ENCODE measurements at places on chromosomes 7 and 10. TPM values are rescaled to one million over a fixed set of nuclear protein-coding genes. Genes with fewer than 3 reads are reported as not detected.

Gene LRRC17
- polyA plus RNA-seq: 28.5 TPM

DNA sequence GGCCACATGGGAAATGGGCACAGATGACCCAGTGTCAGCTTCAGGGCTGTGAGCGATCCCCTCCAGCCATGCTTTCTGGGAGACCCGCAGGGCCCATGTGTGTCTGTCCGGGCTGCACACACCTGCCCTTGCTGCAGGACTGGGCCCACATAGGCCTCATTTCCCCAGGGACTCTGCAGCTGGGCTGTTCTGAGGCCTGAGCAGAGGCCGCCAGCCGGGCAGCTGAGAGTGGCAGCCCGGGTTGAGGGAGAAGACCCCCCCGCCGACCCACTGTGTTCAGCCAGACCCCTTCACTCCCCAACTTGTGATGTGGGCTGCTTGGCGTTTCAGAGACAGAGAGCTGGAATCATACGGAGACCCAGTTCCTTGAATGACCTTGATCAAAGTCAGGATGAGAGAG, 50.1 kb upstream of the DPYSL4 start:
- no peak for DNase-seq

DNA sequence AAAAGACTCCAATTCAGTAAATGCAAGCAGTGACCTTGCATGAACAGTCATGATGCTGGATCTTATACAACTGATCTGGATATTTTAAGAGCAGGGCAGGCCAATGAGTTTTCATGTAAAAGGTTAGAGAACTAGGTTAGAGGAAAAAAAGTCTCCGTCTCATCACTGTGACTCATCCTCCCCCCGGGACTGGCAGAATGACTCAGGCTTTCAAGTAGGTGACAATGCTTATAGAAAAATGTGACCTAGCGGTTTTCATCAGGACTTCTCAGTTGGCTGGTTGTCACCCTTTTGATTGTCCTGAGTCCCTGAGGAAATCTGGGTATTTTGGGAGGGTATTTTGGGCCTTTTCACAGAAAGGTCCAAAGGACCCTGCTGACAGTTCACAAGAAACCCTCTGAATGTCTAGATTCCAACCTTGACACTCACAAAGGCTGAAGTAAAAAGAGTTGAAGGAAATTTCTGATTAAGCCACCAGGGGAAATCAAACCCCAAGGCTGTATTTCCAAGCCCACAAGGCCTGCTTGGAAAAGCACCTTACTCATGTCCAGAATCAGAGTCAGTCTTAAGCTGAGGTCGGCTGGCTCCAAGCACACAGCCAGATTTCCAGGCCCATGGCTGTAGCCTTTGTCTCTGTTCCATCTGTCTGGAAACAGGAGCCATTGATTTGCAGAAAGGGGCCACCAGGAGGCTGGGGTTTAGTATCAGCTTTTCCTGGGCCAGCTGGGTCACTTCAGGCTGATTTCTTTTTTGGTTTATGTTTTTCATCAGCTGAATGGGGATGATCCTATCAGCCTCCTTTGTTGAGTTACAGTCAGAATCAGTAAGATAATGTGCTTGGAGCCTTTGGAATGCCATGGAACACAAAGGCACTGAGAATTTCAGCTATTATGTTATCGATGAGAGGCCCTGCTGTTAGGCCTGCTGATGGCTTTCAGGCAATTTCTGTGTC, 226.4 kb upstream of the HABP2 start:
- DNase-seq: peak; percentile 91

GRCh38 chr10:71272056-71272771, 46.8 kb upstream of the SLC29A3 start:
- DNase-seq: no peak

DNA sequence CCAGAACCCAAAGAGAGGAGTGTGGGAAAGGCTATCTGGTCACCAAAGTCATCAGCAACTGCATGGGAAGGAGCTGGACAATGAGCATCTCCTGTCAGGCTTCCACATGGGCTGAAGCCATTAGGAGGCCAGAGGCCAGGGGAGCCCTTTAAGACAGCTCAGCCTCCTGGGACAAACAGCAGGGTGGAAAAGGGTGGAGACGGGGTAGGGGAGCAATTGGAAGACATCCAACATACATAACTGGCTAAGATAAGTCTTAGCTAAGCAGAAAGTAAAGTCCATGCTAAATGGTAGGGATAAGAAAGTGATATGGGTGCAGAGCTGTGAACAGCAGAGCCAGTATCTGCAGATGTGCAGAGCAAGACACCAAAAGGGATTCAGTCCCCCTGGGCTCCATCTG, 1.5 kb upstream of the OAT start:
- DNase-seq: no peak

DNA sequence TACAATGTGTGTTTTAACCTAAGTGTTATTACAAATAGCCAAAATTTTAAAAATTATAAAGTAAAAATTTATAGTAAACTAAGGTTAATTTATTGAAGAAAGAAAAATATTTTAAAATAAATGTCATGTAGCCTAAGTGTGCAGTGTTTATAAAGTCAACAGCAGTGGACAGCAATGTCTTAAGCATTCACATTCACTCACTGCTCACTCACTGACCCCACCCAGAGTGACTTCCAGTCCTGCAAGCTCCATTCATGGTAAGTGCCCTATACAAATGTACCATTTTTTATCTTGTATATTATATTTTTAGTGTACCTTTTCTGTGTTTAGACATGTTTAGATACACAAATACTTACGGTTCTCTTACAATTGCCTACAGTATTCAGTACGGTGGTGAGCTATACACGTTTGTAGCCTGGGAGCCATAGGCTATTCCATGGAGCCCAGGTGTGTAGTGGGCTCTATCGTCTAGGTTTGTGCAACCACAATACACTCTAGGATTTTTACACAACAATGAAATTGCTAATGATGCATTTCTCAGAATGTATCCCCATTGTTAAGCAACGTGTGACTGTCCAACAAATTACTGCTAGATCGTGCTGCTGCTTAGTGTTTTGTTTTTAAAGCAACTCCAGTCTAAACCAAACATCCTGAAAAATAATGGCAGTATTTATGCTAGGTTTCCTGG, 108.9 kb upstream of the NAMPT start:
- DNase-seq: no peak

Gene SFXN2
- 4.1 TPM for polyA plus RNA-seq

GRCh38 chr7:81457852-81458522, 311.9 kb downstream of the HGF start:
- DNase-seq: peak; percentile 22

Gene MMP21
- 0.23 TPM for polyA plus RNA-seq

DNA sequence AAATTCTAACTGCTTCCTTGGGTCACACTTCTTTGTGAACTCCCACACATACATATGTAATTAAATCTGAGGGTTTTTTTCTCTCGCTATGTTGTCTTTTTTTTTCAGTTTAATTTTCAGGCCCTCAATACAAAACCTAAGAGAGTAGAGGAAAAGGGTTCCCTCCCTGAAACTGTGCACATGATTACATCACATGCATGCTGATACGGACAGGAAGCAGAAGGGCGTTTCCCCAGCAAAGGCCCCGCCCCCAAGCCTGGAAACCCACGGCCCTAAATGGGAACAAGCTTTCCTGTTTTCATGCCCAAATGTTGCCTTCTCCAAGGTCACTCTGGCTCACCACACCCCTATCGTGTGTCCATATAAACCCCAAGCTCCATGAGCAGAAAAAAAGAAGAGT, 115.4 kb downstream of the TEX36 start:
- no peak for DNase-seq

DNA sequence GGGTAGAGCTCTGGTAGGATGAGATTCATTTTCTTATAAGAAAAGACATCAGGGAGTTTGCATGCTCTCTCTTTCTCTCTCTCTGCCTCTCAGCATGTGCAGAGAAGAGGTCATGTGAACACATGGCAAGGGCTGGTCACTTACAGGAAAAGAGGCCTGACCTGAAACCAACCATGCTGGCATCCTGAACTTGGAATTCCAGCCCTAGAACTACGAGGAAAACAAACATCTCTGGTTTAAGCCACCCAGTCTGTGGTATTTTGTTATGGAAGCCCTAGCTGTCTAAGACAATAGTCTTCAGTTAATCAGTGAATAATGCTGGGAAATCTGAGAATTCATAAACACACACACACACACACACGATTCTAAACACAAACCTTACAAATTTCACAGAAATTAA, 1104.2 kb upstream of the LRRN3 start:
- DNase-seq: no peak

- no peak for DNase-seq
These were observed 23.0 kb upstream of the ZNF488 start for GRCh38 chr10:47406870-47407691.

- DNase-seq: peak; percentile 27
These were observed 1.6 kb upstream of the CRHR2 start for GRCh38 chr7:30683816-30684215.

DNA sequence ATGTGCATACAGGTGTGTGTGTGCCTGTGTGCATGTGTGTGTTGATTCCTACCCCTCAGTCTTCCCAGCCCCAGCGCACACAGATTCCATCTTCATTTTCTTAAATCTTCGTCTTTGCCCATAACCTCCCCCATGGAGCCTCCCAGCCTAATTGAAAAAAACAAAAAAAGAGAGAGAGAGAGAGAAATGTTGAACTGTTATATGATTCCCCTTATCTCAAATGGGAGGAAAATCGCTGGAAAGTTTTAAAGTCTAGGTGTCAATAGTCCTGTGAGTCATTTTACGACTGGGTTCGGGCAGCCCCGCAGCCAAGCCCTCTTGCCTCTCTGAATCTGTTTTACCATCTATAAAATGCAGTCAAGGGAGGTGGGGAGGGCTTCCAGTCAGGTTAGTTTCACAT, 60.9 kb downstream of the SPOCK2 start:
- DNase-seq: no peak

GRCh38 chr7:150801946-150802771, 1.6 kb downstream of the TMEM176A start:
- DNase-seq: no peak

GRCh38 chr7:2862831-2863361, 18.8 kb upstream of the GNA12 start:
- no peak for DNase-seq

Gene LGI1
- 20.5 TPM for polyA plus RNA-seq

DNA sequence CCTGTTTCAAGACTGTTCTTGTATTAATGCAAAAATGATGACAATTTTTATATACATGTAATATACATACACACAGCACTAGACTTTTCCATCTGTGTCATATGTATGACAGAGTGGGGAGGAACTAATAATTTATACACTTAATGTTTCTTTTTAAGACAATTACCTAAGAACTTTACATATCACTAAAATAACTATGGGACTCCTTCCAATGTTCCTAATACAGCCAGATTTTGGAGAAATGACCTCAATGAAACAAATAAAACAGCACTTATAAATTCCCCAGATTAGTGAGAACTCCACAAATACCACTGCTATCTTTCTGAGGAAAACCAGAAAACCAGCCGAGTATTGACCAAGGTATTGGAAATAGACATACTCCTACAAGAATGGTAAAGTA, 199.4 kb downstream of the ELMO1 start:
- peak; percentile 62 for DNase-seq

Gene EVX1
- not detected for polyA plus RNA-seq

Gene PRR15
- not detected for polyA plus RNA-seq

Gene ACHE
- 67.8 TPM for polyA plus RNA-seq

Gene SCIN
- polyA plus RNA-seq: 0.93 TPM

Gene IMPDH1
- 23.9 TPM for polyA plus RNA-seq

GRCh38 chr10:71648254-71648932, 71.2 kb downstream of the C10orf105 start:
- DNase-seq: no peak

DNA sequence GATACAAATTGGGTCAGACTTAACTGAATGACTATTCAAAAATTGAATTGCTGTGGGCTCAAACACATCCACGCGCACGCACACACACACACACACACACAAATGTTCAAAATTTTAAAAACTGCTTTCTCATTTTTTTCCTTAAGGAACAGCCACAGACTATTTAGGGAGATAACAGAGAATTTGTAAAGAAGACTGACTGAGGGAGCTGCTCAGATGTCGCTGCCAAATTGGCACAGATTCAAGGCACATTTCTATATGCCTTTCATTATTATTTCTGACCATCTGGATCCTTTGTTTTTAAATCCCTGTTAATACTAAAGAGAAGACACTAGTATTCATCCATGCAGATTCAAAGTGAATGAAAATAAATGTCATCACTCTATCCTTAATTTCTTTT, 154.8 kb downstream of the DGKB start:
- DNase-seq: peak; percentile 65

DNA sequence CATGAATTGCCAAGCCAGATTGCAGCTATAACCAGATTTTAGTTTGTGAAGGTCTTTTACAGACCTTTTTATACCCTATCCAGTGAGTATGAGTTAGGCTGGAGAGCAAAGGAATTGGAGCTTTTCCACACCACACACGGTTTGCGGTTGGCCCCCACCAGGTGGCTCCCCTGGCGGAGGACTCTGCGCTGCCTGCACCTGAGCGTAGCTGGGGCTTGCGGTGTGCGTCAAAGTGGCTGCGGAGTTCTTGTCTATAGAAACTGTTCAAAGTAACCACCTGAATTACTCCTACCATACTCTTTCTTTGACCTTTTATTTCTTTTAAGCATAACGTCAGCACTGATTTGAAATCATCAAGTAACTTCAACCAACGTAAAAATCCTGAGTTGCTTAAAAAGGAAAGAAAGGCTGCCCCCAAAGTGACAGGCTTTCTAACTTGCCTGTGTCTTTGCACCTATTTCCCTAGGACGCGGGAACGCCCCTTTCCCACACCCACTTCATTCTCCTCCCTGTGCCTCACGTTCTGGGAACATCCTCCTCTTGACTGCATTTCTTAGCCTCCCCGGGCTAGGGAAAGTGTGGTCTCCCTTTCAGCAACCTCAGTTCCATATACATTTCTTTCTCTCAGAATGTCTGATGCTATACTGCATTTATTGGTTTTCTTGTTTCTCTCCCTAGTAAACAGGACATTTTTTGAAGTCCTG, 47.6 kb upstream of the TMEM72 start:
- DNase-seq: no peak

GRCh38 chr10:11742779-11743298, 657 bp downstream of the ECHDC3 start:
- no peak for DNase-seq

GRCh38 chr7:140084142-140084655, 21.4 kb upstream of the PARP12 start:
- DNase-seq: no peak

Gene HECW1
- polyA plus RNA-seq: 0.26 TPM

- peak; percentile 84 for DNase-seq
These were observed 744 bp downstream of the PPRC1 start for GRCh38 chr10:102133373-102134195.

- DNase-seq: no peak
These were observed at the start of gene CACNB2 for GRCh38 chr10:18140149-18140956. CACNB2 (plus strand) TSS chr10:18140424.

Gene FAM180A
- 0.31 TPM for polyA plus RNA-seq

Gene POMZP3
- polyA plus RNA-seq: 10.1 TPM

Gene CTNNA3
- polyA plus RNA-seq: 7.0 TPM
